CD4-positive, alpha-beta T cell treated with Interleukin-15 for 1 hour (primary cell): ENCODE measurements at places on chromosomes 16 and 17.

GRCh38 chr17:1491443-1492248, 840 bp downstream of the MYO1C start:
- DNase-seq: peak; percentile 47

GRCh38 chr17:48579471-48579759, 1.3 kb upstream of the HOXB4 start:
- no peak for DNase-seq

DNA sequence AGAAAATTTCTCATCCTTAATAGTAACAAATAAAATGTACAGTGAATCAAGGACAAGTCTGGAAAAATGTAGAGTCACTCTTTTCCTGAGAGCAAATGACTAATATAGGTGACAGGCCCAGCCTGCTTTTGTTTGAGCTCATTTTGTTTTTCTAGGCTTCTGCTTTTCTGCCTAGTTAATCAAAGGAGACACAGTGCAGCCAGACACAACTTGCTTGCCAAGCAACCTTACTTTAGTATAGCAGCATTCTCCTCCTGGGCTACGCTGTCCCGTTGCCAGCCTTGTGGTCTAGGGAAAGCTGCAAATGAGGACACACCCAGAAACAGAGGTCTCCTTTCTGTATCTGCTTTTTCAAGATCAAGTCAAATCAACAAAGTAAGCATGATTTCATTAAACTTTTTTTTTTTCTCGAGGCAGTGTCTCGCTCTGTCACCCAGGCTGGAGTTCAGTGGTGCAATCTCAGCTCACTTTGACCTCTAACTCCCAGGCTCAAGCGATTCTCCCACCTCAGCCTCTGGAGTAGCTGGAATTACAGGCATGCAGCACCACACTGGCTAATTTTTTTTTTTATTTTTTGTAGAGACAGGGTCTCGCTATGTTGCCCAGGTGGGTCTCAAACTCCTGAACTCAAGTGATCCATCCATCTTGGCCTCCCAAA, 17.2 kb downstream of the GINS3 start:
- no peak for DNase-seq

DNA sequence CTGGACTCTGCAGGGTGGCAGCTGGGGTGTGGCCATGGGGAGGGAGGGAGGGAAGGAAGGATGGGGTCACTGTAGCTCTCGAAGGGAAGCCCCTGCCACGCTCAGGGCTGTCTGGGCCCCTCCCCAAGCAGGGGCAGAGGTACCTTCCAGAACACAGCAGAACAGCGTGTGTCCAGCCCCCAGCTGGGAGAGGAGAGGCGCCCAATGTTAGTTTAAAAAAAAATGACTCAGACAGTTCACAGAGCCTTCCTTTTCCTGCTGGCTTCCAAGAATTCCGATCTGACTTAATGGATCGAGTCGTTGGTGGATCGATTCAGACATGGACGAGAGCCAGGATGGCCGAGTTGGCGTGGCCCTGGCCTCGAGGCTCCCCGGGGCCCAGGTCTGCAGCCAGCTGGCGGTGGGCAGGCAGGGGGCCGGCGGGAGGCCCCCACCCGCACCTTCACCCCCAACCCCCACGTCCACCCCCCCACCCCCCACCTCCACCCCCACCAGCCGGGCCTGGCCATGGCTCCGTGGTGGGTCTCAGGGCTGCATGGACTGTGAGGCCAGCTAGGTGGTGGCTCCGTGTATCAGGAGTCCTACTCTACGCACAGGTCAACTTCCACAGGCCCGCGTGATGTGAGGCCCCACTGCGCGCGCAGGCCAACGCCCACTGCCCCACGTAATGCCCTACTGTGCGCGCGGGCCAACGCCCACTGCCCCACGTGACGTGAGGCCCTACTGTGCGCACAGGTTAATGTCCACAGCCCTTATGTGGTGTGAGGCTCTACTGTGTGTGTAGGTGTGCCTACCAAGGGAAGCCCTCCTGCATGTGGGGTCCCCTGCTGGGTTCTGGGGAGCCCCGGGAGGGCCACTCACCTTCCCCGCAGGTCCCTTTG, 21.8 kb downstream of the CACNA1H start:
- no peak for DNase-seq
